Right renal cortex interstitium (tissue), 3 donors: ENCODE measurements at places on chromosomes 2 and 18. TPM values are rescaled to one million over a fixed set of nuclear protein-coding genes. Genes with fewer than 3 reads are reported as not detected.

GRCh38 chr2:32981612-32982011 is 34.9 kb downstream of the LTBP1 start:
- no peak for DNase-seq

DNA sequence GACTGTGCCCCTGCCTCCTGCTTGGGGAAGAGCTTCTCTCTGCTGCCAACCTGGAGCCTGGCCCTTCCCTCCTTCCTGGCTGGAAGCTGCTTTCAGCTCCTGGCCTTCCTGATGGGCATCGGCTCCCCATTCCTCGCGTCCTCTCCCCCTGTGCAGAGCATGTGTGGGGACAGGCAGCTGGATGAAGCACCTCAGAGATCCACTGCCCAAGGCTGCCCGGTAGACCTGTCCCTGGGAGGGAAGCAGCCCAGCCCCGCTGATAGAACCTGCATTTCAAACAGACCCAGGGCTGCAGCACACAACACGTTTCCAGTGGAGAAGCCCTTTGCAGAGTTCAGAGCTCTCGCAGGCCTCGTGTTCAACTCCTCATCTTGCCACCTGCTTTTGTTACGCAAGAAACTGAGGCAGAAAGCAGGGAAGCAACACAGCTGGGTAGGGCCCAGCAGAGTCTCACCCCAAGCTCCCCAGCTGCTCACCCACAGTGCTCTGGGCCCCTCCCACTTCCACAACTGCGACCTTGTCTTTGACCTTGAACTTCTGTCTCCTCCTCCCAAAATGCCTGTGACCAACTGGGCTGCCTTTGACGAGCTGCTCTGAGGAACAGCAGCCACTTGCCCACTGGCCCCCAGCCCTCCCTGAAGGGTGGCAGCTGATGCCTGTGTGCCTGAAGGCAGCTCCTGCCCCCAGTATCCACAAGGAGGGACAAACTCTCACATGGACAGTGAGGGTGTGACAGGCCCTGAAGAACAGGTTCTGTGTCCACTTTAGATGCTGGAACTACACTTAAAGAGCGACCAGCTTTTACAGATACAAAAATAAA is 65.5 kb downstream of the PARD6G start:
- DNase-seq, result no peak

GRCh38 chr18:74590671-74591070 is 7.0 kb upstream of the ZNF407 start:
- no peak for DNase-seq

- DNase-seq, result no peak
Measured at GRCh38 chr18:41265047-41265446, 690.0 kb upstream of the PIK3C3 start.

DNA sequence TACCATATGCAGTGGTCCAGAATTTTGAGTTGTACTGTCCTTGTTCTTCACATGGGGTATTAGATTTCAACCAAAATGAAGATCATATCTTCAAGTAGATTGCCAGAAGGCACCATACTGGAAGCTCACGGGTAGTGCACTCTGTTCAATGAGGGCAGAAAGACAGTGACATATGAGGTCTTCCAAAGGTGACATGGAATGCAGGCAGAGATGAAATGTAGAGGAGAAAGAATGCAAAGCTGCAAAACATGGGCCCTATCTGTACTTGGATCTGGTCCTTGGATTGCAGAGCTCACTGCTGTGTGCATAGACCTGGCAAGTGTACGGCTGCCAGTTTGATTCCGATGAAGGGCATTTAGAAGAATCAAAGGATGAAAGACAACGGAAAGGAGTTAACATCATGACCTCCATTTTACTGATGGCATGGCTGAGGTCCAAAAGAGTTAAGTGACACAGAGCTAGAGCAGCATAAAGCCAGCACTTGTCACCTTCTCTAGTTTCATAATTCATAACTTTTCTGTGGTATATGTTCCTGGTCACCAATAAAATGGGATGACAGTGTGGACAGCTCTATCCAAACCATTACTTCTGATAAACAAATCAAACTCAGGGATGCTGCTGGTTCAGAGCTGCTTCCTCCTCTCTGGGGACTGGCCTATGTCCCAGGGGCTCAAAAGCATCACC is 64.7 kb downstream of the BCL2 start:
- no peak for DNase-seq

DNA sequence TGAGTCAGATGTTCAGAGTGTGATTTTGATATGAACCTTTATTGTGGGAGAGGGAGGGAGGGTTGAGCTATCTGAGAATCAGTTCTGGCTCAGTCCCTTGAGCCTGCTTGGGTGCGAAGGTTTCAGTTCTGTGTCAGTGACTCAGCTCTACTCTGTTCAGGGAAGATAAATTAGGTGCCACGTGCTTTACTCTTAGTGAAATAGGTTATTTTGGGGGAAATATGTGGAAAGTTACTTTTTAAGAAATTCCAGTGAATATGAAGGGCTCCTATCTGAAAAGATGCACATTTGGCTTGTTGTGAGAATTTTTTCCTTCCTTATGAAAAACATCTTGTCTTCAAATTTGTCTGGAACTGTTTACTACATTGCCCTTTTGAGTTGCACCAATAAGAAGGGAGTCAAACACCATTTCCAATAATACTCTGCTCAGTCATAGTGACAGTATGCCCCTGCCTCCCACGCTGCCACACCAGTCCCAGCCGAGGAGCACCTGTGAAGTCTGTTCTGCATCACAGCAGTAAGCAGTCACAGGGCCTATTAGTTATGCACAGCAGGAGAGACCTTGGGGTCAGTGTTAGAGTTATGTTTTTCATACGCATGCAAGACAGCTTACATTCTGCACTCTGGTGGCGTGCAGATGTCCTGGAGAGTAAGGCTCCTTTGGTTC is 32.8 kb upstream of the DNAH7 start:
- DNase-seq, result no peak

The OSR1 gene
- 5.3 TPM for polyA plus RNA-seq

The LPIN2 gene
- polyA plus RNA-seq, result 37.7 TPM

The ANKAR gene
- polyA plus RNA-seq, result 6.2 TPM

The TNFRSF11A gene
- polyA plus RNA-seq, result 1.6 TPM
